KG1 (cell line): ENCODE measurements at places on chromosomes 12 and 14.

DNA sequence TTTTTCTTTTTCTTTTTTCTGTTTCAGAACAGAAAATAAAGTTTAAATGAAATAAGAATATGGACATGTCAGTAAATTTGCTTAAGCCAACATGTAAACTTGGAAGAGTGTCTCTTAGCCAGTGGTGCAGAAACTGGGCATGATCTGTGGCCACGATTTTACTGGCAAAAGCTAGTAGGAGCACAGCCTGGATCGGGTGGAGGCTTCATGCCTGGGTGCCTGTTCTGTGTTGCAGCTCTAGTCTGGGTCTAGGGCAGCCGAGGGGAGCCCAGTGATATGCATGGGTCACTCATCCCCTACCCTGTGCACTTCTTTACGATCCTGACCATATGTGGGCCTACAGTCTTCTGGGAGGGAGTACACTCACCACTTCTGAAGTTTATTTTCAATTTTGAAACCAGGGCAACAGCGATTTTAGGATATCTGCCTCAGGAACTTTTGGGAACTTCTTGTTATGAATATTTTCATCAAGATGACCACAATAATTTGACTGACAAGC is 45.6 kb upstream of the SMCO2 start:
- DNase-seq, result no peak

GRCh38 chr12:46874642-46875041 is 48.8 kb upstream of the SLC38A4 start:
- DNase-seq, result no peak

DNA sequence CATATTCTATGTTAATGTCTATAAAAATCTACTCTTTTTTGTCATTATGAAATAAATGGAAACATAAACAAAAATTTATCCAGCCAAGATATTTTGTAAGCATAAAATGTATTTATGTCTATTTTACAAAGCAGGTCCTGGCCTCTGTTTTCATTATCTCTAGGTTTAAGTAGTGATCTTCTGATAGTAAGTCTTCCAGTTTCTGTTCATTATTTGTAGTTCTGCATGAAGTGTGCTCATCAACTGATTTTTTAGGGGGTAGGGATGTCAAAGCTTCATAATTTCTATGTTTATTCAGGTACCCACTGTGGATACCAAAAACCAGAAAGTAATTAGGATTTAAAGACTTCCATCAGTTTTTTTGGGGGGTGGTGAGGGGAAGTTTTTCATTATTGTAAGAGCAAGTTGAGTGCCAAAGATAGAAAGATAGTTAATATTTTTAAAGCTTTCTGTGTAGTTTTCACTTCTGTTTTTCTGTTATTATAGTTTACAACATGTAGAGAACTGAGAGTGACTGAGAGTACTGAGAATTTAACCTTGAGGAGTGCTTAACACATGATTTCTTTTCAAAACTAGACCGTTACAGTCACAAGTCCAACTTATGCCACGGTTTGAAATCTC is 30.6 kb upstream of the LMO3 start:
- DNase-seq, result no peak

DNA sequence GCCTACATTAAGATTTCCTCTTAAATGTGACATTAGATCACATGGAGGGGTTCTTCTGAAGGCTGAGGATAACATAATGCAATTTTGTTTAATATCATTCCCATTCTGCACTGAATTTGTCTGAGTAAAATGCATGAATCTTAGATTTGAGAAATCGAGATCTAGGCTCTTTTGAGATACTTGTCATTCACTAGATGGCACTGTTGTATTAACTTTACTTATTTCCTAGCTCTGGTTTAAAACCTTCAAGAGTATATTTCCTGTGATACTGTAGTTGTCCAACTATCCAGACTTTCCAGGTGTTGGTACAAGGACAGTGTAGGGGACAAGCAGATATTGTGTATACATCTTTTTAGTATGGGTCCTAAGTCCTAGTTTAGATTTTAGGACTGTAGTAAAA is 91.7 kb upstream of the SEL1L start:
- peak; percentile 18 for DNase-seq

- no peak for DNase-seq
These were observed 3.4 kb downstream of the SSPN start for GRCh38 chr12:26198742-26199141.

GRCh38 chr14:63881926-63882325 is 29.1 kb downstream of the SYNE2 start:
- DNase-seq, result no peak

DNA sequence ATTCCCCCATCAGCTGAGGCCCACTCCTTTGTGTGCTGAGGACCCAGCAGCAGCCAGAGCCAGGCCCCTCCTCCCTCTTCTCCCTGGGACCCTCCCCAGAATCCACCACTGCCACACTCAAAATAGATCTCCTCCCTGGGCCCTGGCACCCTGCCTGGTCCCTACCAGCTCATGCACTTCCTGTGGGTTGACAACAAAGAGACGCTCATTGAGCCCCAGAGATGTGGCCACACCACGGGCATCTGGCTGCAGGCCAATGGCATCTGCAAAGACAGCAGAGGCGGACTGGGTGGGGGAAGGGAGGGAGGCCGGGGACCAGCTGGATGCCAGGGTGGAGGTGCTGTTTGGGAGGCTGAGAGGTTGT is 16.0 kb upstream of the ENDOU start:
- DNase-seq, result peak; percentile 60

DNA sequence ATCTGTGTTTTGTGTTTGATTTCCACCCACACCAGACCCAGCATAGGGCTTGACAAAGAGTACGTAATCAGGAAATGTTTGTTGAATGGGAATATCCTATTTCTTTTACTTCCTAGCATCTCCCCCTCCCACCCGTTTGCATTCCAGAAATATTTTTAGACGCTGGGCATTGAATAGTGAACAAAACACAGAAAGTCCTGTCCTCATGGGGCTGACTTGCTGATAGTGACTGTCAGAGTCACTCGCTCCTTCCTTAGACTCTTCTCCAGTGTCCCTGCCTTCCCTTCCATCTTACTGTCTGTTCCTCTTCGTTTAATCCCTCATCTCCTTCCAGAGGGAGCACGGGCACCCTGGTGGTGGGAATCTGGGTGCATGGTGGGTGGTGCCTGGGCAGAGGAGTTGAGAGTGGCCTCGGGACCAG is 53.6 kb downstream of the SLC25A47 start:
- DNase-seq, result no peak

DNA sequence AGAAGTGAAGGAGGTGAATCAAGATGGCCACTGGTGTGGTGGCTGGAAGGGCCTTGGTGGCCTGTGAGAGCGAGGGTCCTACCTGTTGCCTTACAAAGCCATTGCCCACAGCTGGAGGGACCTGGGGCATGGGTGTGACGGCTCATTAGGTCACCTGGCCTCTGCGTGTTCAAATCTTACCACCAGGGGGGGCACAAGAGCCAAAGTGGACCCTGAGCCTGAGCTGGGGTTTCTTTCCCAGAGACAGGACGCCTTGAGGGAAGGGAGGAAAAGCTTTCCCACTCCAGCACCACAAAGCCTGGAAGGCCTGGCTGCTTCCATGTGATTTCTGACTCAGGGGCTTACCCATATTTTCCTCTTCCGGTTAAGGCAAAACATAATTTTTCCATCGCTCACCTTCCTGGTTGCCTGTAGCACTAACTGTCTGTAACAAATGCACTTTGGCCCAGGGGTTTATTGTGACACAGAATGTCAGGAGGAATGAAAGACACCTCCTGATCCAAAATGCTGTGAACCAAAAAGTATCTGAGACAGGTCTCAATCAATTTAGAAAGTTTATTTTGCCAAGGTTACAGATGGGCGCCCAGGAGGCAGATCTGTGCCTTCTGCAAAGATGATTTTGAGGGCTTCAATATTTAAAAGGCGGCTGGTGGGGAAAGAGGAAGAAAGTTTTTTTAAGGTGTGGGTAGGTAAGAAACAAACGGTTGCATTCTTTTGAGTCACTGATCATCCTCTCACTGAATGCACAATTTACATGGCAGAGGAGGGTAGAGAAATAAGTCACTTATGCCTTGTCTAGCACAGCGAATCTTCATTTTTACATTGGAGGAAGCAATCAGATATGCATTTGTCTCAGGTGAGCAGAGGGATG is 4.3 kb upstream of the CD9 start:
- peak; percentile 27 for DNase-seq

- DNase-seq, result no peak
These were observed 160.7 kb upstream of the CCND2 start for GRCh38 chr12:4112734-4113325.

DNA sequence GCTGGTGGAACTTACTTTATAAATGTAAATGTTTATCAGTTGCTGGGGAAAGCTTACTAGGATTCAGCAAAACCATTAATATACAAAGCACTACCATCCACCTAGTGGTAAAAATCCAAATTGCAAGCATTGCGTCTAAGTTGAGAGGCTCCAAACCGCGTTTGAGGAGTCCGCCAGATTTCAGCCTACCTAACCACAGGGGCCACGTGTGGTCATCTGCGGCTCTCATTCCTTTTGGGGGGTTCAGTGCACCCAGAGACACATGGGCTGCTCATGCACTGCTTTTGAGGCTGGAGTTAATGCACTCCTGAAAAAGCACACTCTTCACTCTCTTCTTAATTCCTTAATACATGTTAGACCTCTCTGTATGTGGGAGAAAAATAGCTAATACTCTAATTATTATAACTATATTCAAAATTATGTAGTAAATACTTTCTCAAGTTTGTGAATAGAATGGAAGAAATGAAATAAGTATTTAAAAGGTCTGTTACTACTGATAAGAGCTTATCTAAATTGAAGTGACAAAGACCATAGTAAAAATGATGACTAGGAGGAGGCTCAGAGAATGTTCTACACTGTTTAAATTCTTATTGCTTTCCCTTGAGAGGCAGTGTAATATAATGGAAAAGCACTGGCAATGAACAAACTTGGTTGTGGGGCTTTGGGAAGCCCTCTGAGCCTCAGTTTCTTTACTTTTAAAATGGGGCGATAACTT is 41.4 kb upstream of the MANSC4 start:
- peak; percentile 50 for DNase-seq

GRCh38 chr12:47825173-47825639 is 5.5 kb upstream of the HDAC7 start:
- no peak for DNase-seq

GRCh38 chr12:70985850-70986249 is 65.3 kb upstream of the PTPRR start:
- DNase-seq, result no peak

GRCh38 chr12:131565267-131566015 is 145.4 kb upstream of the SFSWAP start:
- no peak for DNase-seq

GRCh38 chr12:24255920-24256665 is 306.6 kb upstream of the SOX5 start:
- no peak for DNase-seq

DNA sequence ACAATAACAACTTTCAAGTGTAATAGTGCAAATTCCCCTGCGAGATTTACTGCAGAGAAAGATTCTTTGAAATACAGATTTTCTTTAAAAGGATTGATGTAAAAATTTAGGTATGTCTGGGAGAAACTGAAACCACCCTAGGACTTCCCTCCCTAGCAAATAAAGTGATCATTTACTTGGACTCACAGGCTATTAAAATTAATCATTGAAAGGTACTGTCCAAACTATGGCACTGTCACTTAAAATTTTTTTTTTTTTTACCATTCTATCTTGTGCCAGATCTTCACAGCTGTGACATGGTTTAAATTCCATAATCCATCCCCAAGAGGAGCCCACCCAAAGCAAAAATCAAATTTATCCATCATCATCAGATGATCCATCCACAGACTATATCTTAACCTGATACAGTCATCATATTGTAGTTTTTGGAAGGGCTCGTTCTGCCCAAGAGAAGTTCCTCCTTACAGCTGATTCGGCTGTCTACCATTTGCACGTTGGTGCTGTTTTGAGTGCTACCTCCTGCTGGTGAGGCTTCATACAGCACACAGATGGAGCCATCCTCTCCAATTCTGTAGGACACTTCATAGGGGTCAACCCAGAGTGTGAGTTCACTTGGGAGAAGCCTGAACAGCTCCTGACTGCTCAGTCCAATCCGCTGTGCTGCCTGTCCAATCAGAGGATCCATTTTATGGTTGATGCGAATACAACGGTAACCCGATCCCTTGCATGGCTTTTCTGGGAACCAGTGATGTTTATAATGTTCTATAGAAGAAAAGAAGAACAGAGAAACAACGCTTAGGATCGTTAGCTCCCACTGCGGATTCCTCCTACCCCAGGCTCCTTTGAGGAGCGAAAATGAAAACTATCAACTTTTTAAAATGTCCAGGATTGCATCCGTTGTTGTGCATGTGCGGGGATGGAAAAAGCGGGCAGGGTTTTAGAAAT is 1.7 kb downstream of the BTG1 start:
- peak; percentile 41 for DNase-seq

DNA sequence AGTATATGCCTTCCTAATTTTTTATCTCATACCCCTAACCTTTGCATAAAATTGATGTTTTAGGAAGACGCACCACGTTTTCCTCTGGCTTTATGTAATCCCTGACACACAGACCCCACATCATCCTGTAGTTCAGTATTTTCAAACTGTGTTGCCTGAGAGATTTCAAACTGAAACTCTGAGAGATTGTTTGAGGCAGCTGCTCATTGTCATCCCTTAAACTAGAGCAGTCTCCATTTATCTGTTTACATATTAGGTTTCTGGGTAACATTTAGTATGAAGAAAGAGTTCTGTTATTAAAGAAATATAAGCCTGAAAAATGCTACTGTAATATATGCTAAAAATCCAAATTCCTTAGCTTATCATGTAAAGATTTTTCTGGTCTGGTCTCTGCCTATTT is 24.3 kb downstream of the MNAT1 start:
- no peak for DNase-seq
